ENCODE measurements at places on chromosomes 16 and 17.

DNA sequence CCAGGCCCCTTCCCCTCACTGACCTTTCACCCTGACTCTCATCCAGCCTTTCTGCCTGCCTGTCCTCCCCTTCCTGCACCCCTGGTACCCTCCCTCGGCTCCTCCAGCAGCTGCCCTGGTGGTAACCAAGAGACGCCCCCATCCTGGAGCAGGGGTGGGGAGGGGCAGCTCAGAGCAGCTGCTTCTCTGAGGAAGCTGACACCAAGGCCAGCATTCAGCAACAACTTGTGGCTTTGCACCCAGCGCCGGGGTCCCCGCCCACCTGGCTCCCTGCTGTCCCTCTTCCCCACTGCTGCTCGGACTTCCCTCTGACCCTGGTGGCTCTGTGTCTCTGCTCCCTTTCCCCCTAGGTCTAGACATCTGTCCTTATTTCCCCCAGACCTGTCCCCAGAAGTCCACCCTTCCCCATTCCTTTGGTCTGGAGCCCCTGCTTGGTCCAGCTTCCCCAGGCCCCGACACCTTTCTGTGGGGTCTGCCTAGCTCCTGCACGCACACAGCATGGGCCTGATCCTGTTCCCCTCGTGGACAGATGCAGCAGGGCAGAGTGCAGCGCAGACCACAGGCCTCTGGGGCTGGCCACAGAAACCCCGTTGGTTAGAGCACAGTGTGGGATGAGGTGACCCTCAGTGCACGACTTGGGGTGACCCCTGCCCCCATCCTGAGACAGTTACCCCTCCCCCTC, 1.2 kb upstream of the ATP2A1 start:
- no peak for DNase-seq

GRCh38 chr16:17759451-17760390, 289.0 kb upstream of the XYLT1 start:
- no peak for DNase-seq

DNA sequence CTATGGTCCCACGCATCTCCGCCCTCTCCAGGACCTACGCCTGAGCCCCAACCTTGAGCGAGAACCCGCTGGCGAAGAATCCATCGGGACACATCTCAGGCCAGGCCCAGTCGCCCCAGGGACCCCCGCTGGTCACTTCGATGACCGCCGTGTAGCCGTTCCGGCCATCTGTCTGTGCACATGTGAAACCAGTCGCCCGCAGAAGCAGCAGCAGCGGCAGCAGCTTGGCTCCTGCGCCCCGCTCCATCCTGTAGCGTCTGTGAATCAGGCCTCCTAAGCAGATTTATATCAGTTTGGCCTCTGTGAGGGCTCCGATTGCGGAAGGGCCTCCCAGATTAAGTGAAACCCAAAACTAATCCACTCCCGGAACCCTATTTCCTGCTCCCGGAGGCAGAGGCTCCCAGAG, at the start of gene VMO1:
Gene VMO1, minus strand, starts transcription at position 259 of the 406 bp plus-strand sequence. Its CDS starts 12 bp downstream, at position 247.
- no peak for DNase-seq

- DNase-seq: no peak
Measured at GRCh38 chr17:57356719-57357391, 100.5 kb downstream of the MSI2 start.

GRCh38 chr17:41665566-41666236, 23.0 kb upstream of the EIF1 start:
- DNase-seq: peak; percentile 88

- DNase-seq: no peak
Measured at GRCh38 chr17:27396045-27396444, 60.2 kb upstream of the KSR1 start.

GRCh38 chr16:88747588-88748301, 37.3 kb downstream of the PIEZO1 start:
- peak; percentile 73 for DNase-seq

DNA sequence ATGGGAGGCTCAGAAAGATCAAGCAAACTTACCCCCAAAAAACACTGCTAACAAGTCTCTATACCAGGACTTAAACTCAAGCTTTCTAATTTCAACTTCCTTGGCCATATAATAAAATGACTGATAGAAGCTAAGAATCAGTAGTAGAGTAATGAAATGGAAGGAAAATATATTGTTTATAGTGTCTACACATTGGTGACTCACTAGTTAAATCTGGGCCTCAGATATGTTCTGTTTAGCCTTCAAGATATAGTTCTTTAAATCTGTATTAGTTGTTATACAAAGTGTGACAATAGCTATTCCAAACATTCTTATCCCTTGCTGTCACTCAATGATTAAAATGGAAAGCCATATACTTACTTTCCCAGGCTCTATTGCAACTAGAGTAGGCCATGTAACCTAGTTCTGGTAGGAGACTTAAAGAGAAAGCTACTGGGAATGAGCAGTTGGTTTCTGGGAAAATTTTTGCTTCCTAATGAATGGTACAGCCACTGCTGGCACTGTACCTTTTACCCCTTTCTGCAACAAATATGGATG, 18.3 kb downstream of the SSH2 start:
- DNase-seq: no peak

DNA sequence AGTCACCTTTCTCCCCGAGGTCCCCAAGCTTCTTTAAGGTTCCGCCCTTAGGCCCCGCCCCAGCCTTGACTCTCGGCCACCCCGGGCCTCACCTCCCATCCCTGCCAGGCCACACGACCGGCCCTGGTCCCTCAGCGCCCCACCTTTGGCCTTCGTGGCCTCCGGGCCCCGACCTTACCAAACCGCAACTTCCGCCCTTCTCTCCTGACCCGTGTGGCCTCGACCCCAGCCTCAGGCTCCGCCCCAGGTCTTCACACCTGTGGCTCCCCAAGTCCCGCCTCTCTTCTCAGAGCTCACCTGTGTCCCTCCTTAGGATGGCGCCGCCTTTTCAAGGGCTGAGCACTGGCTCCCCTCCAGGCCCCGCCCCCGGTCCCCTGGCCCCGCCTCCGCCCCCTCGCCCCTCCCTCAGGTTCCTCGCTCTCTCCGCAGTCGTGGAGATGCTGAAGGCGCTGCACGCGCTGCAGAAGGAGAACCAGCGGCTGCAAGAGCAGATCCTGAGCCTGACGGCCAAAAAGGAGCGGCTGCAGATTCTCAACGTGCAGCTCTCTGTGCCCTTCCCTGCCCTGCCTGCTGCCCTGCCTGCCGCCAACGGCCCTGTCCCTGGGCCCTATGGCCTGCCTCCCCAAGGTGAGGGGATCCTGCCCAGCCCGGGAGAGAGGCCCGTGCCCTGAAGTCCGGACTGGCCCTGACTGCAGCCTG, 10.0 kb upstream of the CISD3 start:
- DNase-seq: no peak

- no peak for DNase-seq
Measured at GRCh38 chr16:84864326-84864955, 44.7 kb downstream of the CRISPLD2 start.

GRCh38 chr16:7644176-7644575, 311.5 kb downstream of the RBFOX1 start:
- no peak for DNase-seq

DNA sequence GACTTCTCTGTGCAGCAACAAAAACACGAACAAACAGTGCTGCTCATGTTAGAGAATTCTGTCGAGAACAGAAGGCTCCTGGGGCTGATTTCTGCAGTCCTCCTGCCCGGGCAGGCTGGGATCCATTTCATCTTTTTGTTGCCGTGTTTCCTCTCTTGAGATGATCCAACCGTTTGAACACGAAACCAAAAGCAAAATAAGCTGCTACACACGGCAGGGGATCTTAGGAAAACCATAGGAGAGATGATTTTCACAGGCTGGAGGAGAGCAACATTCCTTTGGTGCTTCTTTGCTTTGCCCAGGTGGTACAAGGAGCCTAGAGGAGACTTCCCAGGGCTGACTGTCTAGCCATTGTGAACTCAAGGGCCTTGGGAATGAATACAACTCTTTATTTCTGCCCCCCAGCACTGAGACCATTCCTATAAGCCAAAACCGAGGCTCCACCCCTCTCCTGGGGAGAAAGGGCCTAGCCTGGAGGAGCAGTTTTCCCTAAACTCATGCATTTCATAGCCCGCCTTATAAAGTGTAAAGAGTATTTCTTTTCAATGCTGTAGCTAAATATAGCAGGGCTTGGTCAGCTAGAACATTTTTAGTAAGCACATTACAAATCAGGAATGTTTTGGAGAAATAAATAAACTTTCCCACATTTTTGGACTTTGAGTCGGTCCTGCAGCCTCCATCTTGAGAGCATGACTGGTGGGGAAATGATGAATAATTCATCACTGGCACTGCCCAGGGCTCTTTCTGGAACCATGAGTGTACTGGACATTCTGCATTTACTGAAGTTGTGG, 7.7 kb downstream of the FOXL1 start:
- DNase-seq: no peak

- DNase-seq: no peak
Measured at GRCh38 chr16:13098536-13098935, 197.1 kb downstream of the SHISA9 start.

DNA sequence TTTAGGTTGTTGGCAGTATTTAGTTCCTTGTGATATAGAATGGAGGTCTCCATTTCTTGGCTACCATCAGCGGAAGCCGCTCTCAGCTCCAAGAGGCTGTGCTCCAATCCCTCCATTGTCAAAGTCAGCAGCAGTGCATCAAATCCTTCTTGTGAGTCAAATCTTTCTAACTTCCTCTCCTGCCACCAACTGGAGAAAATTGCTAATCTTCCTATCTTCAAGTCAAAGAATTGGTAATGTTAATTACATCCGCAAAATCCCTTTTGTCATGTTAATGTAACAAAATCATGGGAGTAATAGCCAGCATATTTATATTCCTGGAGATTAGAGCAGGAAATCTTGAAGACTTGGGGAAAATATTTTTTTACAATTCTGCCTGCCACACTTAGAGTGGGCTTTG, 436.4 kb upstream of the DYNLRB2 start:
- no peak for DNase-seq

DNA sequence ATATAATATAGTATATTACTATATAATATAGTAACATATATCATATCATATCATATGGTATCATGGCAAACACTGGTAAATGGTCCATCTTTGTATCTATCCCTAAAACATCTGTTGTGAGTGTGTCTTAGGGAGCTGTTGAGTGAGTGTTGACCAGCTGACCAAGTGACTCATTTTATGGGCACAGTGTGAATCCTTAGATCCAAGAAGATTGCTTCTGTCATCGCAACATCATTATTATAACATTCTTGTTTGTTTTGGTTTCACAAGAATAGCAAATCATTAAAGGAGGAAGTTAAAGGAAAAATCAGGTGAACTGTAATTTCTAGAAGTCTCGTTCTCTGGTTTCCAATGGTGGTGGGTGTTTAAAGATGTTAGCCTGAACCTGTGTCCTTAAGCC, 11.7 kb upstream of the MAF start:
- no peak for DNase-seq

GRCh38 chr16:13829697-13830299, 90.2 kb upstream of the ERCC4 start:
- DNase-seq: no peak

- DNase-seq: no peak
Measured at GRCh38 chr16:68686905-68687304, 41.8 kb downstream of the CDH3 start.

DNA sequence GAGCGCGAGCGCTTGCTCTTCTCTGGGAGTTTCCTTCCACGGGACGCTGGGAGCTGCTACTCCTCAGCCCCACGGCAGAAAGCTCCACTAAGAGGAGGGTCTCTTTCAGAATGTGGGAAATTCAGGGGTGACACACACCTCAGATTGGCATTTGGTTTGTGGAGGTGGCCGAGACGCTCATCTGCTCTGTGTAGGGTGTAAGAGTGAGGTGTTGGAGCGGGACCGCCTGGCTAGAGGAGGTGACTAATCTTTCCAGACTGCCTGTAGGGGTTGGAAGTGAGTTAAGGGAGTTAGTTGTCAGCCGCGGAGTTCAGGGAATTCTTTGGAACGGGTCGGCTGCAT, 735 bp downstream of the PSMD11 start:
- DNase-seq: peak; percentile 51
